ENCODE measurements at places on chromosomes 4 and X. TPM values are rescaled to one million over a fixed set of nuclear protein-coding genes. Genes with fewer than 3 reads are reported as not detected.

PARM1 gene
- polyA plus RNA-seq: 38.2 TPM

DKK2 gene
- polyA plus RNA-seq: 1.6 TPM

DNA sequence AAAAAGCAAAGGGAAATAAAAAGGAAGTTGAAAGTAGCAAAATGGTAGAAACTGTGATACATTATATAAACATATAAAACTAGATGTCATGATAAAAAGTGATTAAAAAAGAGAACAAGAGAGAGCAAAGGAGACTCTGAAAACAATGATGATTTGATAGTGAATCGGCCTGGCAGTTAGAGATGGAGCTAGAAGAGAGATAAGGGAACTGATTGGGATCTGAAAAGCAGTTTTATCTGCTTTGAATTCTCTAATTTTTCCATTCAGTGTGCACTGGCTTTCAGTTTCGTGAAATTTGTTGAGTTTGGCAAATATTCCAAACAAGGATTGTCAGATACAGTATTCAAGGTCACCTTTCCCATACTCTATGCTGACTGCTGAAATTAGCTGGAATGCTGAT, 21.9 kb upstream of the CCSER1 start:
- H3K27ac ChIP-seq: no peak overlapping the region
- H3K4me1 ChIP-seq: no peaks in the 10 kb centered on the region
- H3K4me3 ChIP-seq: no peak overlapping the region
- no peaks in the 10 kb centered on the region for H3K27me3 ChIP-seq
- DNase-seq: no peak

- H3K4me3 ChIP-seq: no peak overlapping the region
- no peak for DNase-seq
- no peaks in the 10 kb centered on the region for H3K27me3 ChIP-seq
- H3K4me1 ChIP-seq: peaks cover 3% of the 10 kb centered on the region
- no peak overlapping the region for H3K27ac ChIP-seq
- H3K36me3 ChIP-seq: no peaks in the 10 kb centered on the region
Measured at GRCh38 chr4:174427571-174428140, 94.6 kb downstream of the HPGD start.

GRCh38 chrX:112931478-112931877, 90.8 kb upstream of the AMOT start:
- no peak overlapping the region for H3K27ac ChIP-seq
- no peaks in the 10 kb centered on the region for H3K36me3 ChIP-seq
- DNase-seq: no peak

GRCh38 chrX:24090300-24091200, 35.8 kb downstream of the EIF2S3 start:
- DNase-seq: no peak
- no peak overlapping the region for H3K4me3 ChIP-seq
- H3K36me3 ChIP-seq: no peaks in the 10 kb centered on the region
- no peaks in the 10 kb centered on the region for H3K27me3 ChIP-seq

GRCh38 chr4:182809417-182810102, 107.6 kb downstream of the DCTD start:
- DNase-seq: no peak
- H3K4me1 ChIP-seq: no peaks in the 10 kb centered on the region
- peaks cover 4% of the 10 kb centered on the region for H3K27me3 ChIP-seq

DNA sequence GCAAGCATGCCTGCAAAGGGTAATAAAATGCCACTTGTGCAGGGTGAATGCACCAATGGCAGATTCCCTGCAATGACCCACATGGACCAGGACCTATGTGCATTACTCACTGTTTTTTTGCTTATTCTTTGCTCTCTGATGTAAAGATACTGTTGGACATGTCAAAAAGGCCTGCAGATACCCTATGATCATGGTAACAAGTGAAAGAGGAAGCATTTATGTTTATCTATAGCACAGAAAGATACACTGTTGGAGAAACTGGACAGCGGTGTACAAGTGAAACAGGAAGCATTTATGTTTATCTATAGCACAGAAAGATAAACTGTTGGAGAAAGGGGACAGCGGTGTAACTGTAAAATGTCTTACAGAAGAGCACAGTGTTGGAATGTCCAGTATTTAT, 127.5 kb downstream of the PAPSS1 start:
- no peaks in the 10 kb centered on the region for H3K27me3 ChIP-seq
- no peak overlapping the region for H3K27ac ChIP-seq
- no peaks in the 10 kb centered on the region for H3K4me1 ChIP-seq
- DNase-seq: no peak
- no peak overlapping the region for H3K4me3 ChIP-seq

- DNase-seq: peak; percentile 31
- H3K36me3 ChIP-seq: no peaks in the 10 kb centered on the region
- H3K4me3 ChIP-seq: no peak overlapping the region
- no peaks in the 10 kb centered on the region for H3K27me3 ChIP-seq
Measured at GRCh38 chr4:98771959-98772632, 113.7 kb upstream of the TSPAN5 start.

All from large intestine (tissue), 12 donors.